ENCODE measurements at places on chromosomes 11 and 22.

GRCh38 chr11:13552784-13553183, 57.0 kb upstream of the PTH start:
- no peak overlapping the region for H3K27ac ChIP-seq
- no peaks in the 10 kb centered on the region for H3K27me3 ChIP-seq
- H3K36me3 ChIP-seq, result no peaks in the 10 kb centered on the region
- no peak for DNase-seq
- no peak overlapping the region for H3K4me3 ChIP-seq
- H3K4me1 ChIP-seq, result no peaks in the 10 kb centered on the region

DNA sequence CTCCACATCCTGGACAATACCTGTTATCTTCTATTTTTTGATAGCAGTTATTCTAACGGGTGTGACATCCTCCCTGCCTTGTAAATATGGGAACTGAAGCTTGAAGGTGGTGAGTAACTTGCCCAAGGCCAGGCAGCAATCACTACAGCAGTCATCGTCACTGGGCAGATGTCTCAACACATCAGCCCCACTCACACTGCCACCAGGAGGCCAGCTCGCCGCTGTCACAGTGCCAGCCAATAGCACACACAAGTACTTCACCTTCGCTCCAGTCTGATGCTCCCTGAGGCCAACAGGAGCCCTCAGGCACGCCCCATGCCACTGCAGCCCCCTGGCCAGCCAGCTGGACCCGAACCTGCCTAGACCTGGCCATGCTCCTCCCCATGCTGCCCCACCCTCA, 4.9 kb upstream of the TTLL1 start:
- no peak for DNase-seq
- H3K27ac ChIP-seq, result no peak overlapping the region
- no peaks in the 10 kb centered on the region for H3K36me3 ChIP-seq

GRCh38 chr22:27443306-27443705, 358.2 kb downstream of the MN1 start:
- no peaks in the 10 kb centered on the region for H3K27me3 ChIP-seq
- no peaks in the 10 kb centered on the region for H3K36me3 ChIP-seq
- no peak overlapping the region for H3K4me3 ChIP-seq
- no peak for DNase-seq
- H3K4me1 ChIP-seq, result peaks cover 9% of the 10 kb centered on the region

DNA sequence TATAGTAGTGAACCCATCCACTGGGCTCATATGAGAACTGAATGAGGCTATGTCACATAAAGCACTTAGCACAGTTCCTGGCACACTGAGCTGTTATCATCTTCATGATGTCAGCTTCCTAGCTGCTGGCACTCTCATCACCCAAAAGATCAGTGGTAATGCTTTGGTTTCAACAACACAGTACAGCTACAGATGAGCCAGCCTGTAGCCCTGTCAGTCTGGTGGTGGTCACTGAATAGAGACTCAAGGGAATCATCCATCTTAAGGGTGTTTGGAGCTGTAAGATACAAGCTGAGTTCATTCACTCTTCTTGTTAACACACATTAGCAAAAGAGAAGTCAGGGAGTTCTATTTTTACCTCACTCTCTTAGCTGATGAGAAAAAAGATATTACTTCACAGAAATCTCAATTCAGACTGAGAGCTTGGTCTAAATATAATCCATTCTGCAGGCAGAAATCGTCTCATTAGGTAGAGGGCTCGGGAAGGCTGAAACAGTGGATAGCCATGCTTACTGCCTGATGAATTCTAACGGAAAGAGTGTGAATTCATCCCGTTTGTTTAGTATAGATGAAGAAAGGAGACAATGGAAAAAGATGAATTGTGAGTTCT, 6.3 kb upstream of the SLC1A2 start:
- H3K27me3 ChIP-seq, result no peaks in the 10 kb centered on the region
- no peak overlapping the region for H3K4me3 ChIP-seq
- H3K27ac ChIP-seq, result no peak overlapping the region
- H3K36me3 ChIP-seq, result no peaks in the 10 kb centered on the region
- DNase-seq, result peak; percentile 75
- peaks cover 18% of the 10 kb centered on the region for H3K4me1 ChIP-seq

DNA sequence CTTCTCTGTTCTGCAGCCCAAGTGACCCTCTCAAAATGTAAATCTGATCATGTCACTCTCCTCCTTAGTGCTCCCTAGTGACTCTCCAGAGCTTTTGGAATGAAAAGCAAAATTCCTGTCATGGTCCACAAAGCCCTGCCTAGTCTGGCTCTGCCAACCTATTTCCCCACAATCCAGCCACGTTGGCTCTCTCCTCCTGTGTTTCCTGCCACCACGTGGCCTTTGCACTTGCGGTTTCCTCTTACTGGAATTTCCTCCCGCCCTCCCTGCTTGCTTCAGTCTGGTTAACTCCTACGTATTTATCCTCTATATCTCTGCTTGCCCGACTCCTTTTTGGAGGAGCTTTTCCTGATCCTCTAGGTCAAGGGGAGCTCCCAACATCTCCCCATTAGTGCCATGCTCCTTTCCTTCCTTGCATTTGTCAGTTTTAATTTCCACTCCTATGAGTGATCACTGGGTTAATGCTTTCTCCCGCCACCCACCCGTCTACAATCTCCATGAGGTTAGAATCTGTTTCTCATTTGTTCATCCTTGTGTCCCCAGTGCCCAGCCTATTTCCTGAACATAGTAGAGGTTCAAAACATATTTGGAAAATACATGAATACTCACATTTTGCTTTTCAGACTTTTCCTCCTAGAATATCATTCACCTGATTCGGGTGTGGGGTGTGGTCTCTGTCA, 11.5 kb downstream of the NNMT start:
- H3K27me3 ChIP-seq, result peaks cover 9% of the 10 kb centered on the region
- peaks cover 29% of the 10 kb centered on the region for H3K4me1 ChIP-seq
- peaks cover 8% of the 10 kb centered on the region for H3K36me3 ChIP-seq
- peak overlapping the region; percentile 69 for H3K27ac ChIP-seq
- DNase-seq, result peak; percentile 91

DNA sequence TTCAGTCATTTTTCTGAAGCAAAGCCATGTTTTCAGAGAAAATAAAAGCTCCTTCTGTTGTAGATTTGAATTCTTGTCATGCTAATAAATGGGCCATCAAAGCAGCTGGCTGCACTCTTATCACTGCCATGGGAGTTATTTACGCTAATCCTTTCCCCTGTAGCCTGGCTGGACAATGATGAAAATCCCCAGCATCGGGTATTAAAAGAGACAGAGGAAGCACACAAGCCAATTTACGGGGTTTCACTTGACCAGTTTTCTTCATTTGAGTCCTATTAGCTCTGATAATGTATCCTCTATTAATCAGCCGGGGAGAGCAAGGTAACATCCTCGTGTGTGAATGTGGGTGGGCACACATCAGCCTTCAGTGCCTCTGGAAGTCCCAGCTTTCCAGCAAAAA, 470.2 kb upstream of the API5 start:
- no peaks in the 10 kb centered on the region for H3K27me3 ChIP-seq
- H3K4me1 ChIP-seq, result no peaks in the 10 kb centered on the region
- DNase-seq, result no peak
- H3K36me3 ChIP-seq, result no peaks in the 10 kb centered on the region
- H3K4me3 ChIP-seq, result no peak overlapping the region

- DNase-seq, result no peak
- no peak overlapping the region for H3K27ac ChIP-seq
- peaks cover 14% of the 10 kb centered on the region for H3K36me3 ChIP-seq
- peaks cover 59% of the 10 kb centered on the region for H3K4me1 ChIP-seq
- no peaks in the 10 kb centered on the region for H3K27me3 ChIP-seq
Measured at GRCh38 chr22:26482161-26482560, 1.4 kb downstream of the HPS4 start.

- H3K36me3 ChIP-seq, result no peaks in the 10 kb centered on the region
- no peaks in the 10 kb centered on the region for H3K27me3 ChIP-seq
Measured at GRCh38 chr22:44219101-44219870, 38.6 kb downstream of the PARVG start.

GRCh38 chr22:49524362-49524761, 303.3 kb downstream of the BRD1 start:
- DNase-seq, result no peak
- H3K27ac ChIP-seq, result no peak overlapping the region
- H3K4me3 ChIP-seq, result no peak overlapping the region
- H3K27me3 ChIP-seq, result peaks cover 85% of the 10 kb centered on the region
- H3K36me3 ChIP-seq, result no peaks in the 10 kb centered on the region
- no peaks in the 10 kb centered on the region for H3K4me1 ChIP-seq

DNA sequence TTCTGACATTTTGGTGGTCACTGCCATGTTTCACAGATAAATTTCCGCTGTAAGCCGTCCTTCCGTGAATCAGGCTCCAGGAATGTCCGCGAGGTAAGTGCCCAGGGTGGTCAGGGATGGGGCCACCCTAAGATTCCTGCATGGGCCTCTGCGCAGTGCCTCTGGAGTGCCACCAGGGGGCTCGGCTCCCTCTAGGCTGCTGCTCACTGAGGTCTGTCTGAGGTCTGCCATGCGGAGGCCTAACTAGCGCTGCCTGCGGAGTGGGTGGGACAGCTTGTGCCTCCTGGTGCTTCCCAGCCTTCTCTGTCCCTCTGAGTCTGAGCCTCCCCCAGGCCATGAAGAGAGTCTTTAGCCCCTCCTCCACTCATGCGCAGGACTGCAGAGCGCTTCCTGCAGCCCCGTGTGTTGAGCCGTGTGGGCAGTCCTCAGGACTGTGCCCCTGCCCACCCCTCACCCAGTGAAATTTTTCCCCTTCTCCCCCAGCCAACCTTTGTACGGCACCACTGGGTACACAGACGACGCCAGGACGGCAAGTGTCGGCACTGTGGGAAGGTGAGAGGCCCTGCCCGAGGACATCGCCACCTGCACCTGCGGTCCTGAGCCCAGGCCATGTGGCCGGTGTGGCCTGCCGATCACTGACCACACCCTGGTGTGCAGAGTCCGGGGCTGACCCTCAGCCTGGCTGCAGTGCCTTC, 11.9 kb upstream of the MDK start:
- no peaks in the 10 kb centered on the region for H3K27me3 ChIP-seq
- H3K4me3 ChIP-seq, result no peak overlapping the region
- H3K4me1 ChIP-seq, result peaks cover 13% of the 10 kb centered on the region
- H3K27ac ChIP-seq, result no peak overlapping the region

- H3K27me3 ChIP-seq, result no peaks in the 10 kb centered on the region
- no peak for DNase-seq
- peak overlapping the region; percentile 57 for H3K27ac ChIP-seq
- H3K4me1 ChIP-seq, result peaks cover 14% of the 10 kb centered on the region
- H3K36me3 ChIP-seq, result no peaks in the 10 kb centered on the region
Measured at GRCh38 chr11:74417379-74417804, 19.2 kb upstream of the PGM2L1 start.

DNA sequence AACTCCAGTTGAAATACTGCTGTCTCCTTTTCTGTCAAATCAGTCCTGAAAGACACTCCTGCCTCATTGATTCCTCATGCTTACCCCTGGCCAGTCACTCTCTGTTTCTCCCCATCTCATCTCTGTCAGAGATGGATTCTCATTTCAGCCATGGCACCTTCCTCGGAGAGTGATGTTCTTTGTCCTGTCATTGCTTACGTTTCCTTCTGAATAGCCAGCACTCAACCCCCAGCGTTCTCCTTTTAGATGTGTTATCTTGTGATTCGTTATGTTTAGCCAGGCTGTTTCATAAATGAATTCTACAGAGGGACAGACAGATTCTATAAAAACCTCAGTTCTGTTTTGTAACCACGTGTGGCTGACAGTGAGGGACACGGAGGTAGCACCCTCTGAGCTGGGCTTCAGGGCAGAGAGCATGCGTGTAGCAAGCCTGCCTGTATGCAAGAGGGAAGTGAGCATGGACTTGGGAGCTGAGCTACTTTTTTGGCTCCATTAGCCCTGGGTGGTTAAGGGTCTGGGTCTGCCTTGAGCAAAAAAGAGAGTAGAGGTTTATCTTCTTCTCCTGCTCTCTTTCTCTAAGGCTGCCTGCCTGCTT, 354.6 kb downstream of the DDX10 start:
- H3K4me3 ChIP-seq, result no peak overlapping the region
- no peak overlapping the region for H3K27ac ChIP-seq
- no peaks in the 10 kb centered on the region for H3K4me1 ChIP-seq
- DNase-seq, result peak; percentile 80

DNA sequence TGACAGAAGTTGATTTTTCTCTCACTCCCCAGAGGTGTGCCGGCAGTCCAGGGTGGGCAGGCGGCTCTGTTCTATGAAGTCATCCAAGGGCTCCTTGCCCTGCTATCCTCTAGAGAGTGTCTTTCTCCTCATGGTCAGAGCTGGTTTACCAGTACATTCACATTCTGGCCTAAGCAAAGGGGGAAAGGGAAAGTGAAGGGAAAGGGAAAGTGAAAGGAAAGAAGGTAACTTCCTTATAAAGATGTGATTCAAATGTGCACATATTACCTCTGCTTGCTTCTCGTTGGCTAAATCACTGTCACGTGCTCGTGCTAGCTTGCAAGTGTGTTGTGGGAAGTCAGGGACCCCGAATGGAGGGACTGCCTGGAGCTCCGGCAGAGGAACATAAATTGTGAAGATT, 2.9 kb upstream of the HTATIP2 start:
- H3K36me3 ChIP-seq, result no peaks in the 10 kb centered on the region
- H3K4me3 ChIP-seq, result no peak overlapping the region
- no peaks in the 10 kb centered on the region for H3K27me3 ChIP-seq
- H3K27ac ChIP-seq, result no peak overlapping the region
- DNase-seq, result no peak

DNA sequence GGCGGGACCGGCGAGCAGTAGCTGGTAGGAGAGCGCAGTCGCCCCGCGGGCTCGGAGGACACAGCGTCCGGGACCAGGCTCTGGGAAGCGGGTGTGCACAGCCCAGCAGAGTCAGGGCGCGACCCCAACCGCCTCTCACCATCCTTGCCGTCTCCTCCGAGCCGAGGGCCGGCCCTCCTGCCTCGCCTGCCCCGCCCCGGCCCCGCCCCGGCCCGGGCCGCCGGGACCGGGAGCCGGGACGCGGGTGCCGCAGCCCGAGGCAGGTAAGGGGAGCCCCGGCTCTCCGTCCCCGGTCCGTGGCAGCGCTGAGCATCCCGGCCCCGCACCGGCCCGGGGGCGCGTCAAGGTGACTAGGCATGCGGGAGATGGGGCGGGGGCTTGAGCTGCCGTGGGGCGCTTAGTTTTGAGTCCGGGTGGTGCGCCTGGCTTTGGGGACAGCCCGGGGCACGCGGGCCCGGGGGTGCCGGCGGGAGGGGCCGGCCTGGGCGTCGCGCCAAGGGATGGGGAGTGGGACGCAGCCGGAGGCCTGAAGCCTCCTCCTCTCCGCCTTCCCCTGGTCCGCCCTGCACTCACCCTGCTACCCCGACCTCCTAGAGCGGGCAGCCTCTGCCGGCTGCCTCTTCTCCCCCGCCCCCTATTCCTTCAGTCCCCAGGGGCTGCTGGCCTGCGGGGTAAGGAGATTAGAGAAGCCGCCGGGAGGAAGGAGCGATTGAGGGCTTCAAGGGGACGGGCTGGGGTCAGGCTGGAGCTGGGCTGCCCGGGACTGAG, at the start of gene ABCG4:
ABCG4 (plus strand) TSS at position 35 of the 768 bp plus-strand sequence. CDS start 914 bp downstream, outside the sequence.
- H3K27me3 ChIP-seq, result peaks cover 8% of the 10 kb centered on the region
- DNase-seq, result no peak
- H3K4me1 ChIP-seq, result peaks cover 26% of the 10 kb centered on the region

GRCh38 chr11:112961146-112961668, at the start of gene NCAM1:
TSS of gene NCAM1 (plus strand) at chr11:112961420.
- H3K27me3 ChIP-seq, result no peaks in the 10 kb centered on the region
- H3K36me3 ChIP-seq, result no peaks in the 10 kb centered on the region
- peaks cover 6% of the 10 kb centered on the region for H3K4me1 ChIP-seq
- DNase-seq, result no peak

Data from esophagus muscularis mucosa (tissue), 4 donors.